ENCODE measurements at places on chromosomes 5 and 9. TPM values are rescaled to one million over a fixed set of nuclear protein-coding genes. Genes with fewer than 3 reads are reported as not detected.

Gene UGT3A1
- not detected for total RNA-seq

GRCh38 chr5:152864991-152865390 is 459.9 kb upstream of the NMUR2 start:
- ATAC-seq, result no peak

GRCh38 chr9:27632254-27632653 is 59.0 kb upstream of the C9orf72 start:
- ATAC-seq, result no peak

GRCh38 chr9:120872791-120873502 is 4.0 kb downstream of the PHF19 start:
- ATAC-seq, result no peak

GRCh38 chr9:70561786-70562395 is 147.4 kb upstream of the KLF9 start:
- ATAC-seq, result peak; percentile 28

GRCh38 chr5:89071101-89071940 is 188.3 kb upstream of the MEF2C start:
- no peak for ATAC-seq

DNA sequence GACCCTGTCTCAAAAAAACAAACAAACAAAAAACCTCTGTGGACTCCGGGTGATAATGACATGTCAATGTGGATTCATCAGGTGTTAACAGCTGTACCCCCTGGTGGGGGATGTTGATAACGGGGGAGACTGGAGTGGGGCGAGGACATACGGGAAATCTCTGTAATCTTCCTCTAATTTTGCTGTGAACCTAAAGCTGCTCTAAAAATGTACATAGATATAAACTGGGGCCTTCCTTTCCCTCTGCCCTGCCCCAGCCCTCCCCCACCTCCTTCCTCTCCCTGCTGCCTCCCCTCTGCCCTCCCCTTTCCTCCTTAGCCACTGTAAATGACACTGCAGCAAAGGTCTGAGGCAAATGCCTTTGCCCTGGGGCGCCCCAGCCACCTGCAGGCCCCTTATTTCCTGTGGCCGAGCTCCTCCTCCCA is 1.4 kb upstream of the CEL start:
- no peak for ATAC-seq

- no peak for ATAC-seq
These were observed 3.6 kb downstream of the PTRH1 start for GRCh38 chr9:127711831-127712274.

Gene ZBED3
- 3.2 TPM for total RNA-seq

Gene RMRP
- total RNA-seq, result 4,855 TPM

Gene HTR1A
- total RNA-seq, result not detected

- no peak for ATAC-seq
These were observed 123.2 kb downstream of the FGF18 start for GRCh38 chr5:171542525-171543140.

GRCh38 chr5:95798048-95798447 is 24.5 kb downstream of the GLRX start:
- no peak for ATAC-seq

- no peak for ATAC-seq
These were observed 129.2 kb upstream of the PHYKPL start for GRCh38 chr5:178361657-178362445.

GRCh38 chr5:115423541-115423940 is 121.0 kb downstream of the FEM1C start:
- peak; percentile 83 for ATAC-seq

DNA sequence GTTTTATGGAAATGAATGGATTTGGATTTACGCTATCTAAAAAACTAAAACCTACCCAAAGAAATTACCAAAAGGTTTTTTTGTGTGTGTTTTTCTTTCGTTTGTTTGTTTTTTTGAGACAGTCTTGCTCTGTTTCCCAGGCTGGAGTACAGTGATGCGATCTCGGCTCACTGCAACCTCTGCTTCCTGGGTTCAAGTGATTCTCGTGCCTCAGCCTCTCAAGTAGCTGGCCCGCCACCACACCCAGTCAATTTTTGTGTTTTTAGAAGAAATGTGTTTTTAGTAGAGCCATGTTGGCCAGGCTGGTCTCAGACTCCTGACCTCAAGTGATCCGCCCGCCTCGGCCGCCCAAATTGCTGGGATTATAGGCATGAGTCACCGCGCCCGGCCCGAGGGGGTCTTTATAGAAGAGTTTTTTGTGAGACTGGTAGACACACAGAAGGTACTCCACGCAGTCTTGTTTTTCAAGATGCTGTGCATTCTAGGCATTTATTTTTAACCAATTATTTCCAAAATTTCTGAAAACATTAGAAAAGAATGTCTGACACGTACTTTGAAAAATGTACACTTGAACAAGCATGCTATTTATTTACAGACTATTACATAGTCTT is 75.7 kb downstream of the NR6A1 start:
- no peak for ATAC-seq

GRCh38 chr9:115715666-115716065 is 437.9 kb upstream of the PAPPA start:
- ATAC-seq, result no peak

DNA sequence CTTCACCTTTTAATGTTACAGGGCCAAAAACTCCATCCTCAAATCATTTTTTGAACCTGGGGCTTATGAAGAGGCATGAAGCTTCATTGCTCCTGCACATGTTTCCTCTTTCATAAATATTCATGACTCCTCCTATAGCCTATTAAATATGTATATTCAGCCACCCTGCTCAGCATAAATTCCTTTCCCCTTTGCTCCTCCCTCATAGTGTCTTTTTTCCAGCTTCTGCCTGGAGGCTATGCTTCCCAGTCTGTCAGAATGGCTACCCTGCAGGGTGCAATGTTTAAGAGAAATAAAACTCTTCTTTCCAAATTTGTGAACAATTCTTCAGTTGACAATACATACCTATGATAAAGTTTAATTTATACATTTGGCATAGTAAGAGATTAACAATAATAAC is 1082.9 kb upstream of the CDH18 start:
- no peak for ATAC-seq

- no peak for ATAC-seq
These were observed 234.9 kb upstream of the TARS1 start for GRCh38 chr5:33205727-33206410.

DNA sequence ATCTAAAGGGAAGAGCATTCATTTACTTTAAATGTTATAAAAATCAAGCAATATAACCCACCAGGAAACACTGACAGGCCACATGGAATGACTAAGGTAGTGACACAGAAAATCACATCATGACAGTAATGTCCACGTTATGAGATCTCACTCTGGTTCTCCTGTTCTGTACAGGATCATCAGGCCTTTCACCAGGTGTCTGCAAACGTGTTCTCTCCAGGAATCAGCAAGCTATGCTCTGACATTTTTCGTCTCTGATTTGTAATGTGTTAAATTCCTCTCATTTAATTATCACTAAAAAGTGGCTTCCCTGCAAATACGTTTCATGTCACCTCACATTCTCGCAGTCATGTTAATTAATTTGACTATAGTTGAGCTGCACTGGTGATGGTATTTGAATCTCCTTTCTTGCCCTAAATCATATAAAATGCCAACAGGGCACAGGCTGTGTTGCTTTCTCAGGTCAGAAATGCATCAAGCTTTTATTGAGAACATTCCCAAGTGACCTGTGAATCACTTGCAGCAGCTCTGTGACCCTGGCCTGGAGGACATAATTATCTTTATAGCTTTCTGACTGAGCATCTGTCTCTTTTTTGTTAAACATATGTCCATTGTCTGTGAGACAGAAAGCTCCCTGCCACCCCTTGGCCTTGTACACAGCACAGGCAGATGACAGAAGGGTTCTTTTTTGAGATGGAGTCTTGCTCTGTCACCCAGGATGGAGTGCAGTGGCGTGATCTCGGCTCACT is 196.2 kb downstream of the DIRAS2 start:
- no peak for ATAC-seq

DNA sequence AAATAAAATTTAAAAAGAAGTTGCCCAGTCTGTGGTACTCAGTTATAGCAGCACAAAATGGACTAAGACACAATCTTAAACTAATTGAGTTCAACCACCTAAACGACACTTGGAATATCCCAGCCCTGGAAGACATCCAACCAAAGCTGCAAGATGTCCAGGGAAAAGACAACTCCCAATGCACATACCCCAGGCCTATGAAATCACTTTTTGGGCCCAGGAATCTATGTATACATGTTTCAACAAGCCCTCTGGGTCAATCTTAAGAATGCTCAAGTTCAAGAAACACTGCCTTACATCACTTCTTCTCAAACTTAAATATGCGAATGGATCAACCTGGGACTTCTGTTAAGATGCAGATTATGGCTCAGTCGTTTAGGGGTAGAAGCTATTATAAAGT is 148.6 kb downstream of the ELAVL2 start:
- no peak for ATAC-seq

GRCh38 chr5:96432216-96433065 is 607 bp downstream of the PCSK1 start:
- no peak for ATAC-seq

Gene COL15A1
- 80.5 TPM for total RNA-seq

GRCh38 chr5:51273021-51273420 is 110.2 kb upstream of the ISL1 start:
- no peak for ATAC-seq

Gene RASGRF2
- total RNA-seq, result 5.1 TPM

DNA sequence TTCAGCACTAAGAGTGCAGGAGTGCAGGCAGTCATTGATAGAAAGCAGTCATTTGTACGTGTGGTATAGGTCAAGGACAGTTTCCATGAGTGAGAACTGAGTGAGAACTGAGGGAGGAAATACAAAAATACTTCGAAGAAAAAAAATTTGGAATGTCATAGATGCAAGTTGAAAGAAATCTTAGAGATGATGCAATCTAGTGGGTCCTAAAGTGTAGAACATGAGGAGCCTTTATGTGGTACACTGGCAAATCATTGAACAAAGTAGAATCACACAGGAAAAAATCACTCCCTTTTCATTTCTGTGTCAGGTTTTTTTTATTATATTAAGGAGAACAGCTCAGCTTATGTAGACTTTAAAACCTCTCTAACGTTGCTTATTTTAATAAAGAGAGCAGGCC is 26.4 kb upstream of the SLC1A1 start:
- no peak for ATAC-seq

GRCh38 chr5:142360051-142360498 is 35.3 kb upstream of the SPRY4 start:
- no peak for ATAC-seq

DNA sequence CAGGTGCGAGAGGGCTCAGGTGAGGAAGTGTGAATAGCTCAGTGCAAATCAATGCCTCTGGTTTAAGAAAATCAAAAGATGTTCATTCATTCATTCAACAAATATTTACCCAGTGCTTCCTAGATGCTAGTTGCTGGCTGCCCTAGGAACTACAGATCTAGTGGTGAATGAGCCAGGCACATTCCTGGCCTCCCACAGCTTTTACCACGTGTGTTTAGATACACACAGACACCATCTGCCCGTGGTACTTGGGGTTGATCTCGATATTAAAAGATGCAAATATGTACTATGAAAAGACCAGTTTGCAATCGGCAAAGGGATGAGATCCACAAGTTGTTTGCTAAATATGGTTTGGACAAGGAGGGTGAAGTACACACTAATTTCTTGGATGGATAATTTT is 78.2 kb downstream of the GTF3C4 start:
- ATAC-seq, result no peak

GRCh38 chr9:129745200-129745599 is 7.6 kb downstream of the PTGES start:
- ATAC-seq, result no peak

DNA sequence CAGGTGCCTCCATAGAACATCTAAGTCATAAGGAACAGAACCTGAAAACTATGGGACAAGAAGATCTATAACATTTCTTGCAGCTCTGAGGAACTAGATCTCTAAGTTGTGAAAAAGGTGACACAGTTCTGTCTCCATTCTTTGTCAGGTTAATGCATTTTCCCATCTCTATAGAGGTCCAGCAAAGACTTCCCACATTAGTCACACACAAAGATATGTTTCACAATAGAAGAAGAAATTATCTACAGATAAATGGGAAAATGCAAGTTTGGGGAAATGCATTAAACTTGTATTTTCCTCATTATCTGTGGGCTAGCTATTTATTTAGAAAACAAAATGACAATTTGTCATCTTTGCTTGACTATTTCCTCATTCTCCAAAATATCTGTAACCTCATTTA is 458.6 kb upstream of the PAPPA start:
- ATAC-seq, result no peak

DNA sequence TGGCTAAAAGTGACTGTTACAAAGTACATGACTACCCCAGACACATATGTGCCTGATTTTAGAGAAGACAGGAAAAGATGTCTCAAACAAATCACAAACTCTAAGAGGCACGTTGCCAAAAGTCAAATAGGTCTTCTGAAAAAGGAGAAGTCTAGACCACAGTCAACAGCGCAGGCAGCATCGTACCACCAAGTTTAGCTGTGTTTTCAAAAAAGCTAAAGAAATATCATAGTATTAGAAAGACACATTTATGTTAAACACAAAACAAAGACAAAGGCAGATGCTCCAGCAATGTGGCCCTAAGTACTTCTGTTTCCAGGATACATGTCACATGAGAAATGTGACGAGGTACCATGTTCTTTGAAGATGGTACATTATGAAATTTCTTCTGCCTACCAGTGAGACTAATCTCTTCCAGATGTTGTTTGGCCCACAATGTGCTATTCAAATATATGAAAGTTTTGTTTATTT is 43.5 kb downstream of the LPAR1 start:
- no peak for ATAC-seq

Gene C5orf58
- not detected for total RNA-seq

Gene TRIM7
- total RNA-seq, result 3.0 TPM

Gene MGAT4B
- 42.5 TPM for total RNA-seq

DNA sequence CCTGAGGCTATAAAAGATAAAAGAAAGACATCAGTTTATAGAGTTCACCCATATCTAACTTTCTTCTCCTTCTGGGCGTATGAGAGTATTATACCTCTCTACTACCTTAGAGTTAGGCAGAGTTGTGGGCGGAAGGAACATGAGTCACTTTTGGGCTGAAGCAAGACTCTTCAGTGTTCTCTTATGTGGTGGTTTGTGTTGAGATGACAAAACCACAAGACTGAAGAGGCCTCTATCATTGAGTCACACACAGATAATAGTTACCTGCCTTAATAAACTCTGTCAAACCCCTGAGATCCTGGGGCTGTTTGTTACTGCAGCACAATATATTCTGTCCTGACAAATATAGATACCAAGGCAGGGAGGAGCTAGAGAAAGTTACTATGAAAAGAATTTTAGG is 184.2 kb downstream of the EFNA5 start:
- ATAC-seq, result no peak

DNA sequence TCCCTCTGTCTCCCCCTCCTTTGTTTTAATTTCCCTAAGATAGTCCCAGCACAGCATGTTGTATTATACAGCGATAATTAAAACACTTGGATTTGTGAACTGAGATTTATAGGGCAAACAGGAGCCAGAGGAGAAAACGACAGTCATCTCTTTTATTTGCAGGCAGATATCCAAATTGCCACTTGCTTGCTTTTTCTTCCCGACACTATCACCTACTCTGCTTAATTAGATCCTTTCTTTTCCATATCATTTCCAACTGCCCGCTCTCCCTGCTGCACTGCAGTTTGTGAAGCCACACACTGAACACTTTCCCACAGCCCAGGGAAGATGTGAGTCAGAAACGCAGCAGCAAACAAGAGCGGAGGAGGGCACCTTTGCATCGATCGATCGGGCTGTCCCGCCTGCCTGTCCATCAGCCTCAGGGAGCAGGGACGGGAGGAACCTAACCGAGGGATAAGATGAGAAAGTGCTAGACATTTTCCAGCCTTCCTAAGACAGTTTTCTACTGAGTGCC is 35.8 kb upstream of the SPRY4 start:
- ATAC-seq, result no peak
